ENCODE measurements at places on chromosomes 16 and 17.

DNA sequence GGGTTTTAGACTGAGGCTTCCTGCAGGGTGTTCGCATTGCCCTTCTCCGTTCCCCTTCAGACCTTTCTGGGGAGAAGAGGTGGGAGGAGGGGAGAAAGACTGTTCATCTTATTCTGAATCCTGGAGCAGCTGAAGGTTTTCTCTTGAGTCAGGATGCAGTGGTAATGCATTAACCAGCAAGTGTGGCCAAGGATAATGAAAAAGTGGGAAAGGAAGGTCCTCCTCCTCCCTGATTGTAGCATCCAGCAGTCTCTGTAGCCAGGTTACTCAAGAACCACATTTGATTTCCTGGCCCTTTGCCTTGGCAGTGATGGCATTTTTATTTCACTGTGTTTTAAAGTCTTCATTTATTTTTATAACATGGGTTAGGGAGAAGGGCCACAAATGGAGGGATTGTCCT is 59.1 kb downstream of the CYLD start:
- no peak for DNase-seq

GRCh38 chr17:14833201-14833785 is 431.8 kb downstream of the PMP22 start:
- DNase-seq: no peak

DNA sequence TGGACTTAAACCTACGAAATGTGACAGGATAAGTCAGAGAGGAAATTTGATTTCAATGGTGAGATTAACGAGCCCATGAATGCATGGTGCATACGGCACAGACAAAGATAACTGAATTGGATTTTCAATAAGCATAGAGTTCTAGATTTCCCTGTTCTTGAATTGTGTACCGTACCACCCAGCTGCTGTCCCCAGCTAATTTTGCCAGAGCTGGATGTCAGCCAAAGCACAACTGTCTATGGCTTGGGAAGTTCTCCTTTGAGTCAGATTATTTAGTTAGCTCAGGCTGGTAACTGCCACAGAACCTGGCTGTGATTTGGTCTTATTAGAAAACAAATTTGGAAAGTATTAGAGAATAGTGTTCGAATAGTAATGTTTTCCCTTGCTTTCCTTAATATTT is 143.1 kb downstream of the CDH13 start:
- DNase-seq: no peak

DNA sequence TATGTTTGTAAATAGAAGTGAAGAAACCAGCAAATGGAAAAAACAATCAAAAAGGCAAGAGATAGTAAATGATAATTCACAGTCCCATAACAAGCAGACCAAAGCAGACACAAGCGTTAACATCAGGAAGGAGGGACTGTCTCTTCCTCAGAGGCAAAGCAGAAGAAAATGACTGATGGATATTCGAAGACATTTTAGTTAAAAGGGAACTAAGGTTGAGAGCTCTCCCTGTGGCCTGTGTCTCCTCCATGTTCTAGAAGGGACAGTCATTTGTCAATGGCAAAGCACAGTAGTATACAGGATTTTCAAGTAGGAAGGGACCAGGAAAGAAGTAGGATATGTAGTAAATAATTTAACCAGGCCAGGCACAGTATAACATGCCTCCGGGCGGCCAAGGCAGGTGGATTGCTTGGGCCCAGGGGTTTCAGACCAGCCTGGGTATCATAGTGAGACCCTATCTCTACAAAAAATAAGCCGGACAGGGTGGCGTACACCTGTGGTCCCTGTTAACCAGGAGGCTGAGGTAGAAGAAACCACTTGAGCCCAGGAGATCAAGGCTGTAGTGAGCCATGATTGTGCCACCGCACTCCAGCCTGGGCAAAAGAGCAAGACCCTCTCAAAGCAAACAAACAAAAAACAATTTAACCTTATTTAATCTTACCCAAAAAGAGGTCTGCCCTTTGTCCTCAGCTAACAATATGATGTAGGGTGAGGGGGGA is 3.7 kb downstream of the ZDHHC7 start:
- no peak for DNase-seq

DNA sequence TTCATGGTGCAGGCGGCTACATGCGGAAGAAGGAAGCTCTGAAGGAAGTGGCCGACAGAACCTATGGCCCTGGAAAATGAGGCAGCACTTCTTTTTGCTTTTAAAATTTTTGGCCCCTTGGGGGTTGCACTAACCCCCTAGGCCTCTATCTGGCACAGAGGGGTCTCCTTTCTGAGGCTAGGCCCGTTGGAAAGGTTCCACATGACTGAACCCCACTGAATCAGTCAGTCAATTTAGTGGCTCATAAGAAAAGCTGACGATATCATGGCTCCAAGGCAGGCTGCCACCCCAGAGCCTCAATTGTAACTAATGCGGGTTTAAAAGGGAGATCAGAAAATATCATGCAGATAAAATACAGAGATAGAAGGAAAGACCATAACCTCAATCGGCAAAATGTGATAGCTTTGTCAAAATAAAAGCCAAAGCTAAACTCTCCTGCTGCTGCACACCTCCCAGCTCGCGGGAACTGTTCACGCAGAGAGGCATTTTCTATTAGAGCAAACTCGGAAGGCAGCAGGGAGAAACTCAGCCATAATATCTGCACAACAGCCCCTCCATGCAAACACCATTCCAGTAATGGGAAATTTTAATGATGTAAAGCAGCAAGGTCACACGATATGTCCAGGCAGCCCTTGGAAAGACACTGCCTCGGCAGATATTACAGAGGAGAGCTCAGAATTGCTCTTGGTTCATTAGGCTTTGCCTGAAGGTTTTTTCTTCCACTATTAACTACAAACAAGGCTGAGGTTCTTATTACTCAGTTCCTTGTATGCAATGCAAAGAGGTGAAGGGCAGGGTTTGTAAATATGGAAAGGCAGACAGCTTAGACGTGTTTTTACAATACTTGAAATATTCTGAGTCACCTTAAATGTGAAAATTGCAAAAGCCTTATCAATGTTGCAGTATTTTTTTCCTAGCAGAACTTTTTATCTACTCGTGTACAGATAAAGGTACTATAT is 200.4 kb upstream of the PMFBP1 start:
- DNase-seq: no peak

DNA sequence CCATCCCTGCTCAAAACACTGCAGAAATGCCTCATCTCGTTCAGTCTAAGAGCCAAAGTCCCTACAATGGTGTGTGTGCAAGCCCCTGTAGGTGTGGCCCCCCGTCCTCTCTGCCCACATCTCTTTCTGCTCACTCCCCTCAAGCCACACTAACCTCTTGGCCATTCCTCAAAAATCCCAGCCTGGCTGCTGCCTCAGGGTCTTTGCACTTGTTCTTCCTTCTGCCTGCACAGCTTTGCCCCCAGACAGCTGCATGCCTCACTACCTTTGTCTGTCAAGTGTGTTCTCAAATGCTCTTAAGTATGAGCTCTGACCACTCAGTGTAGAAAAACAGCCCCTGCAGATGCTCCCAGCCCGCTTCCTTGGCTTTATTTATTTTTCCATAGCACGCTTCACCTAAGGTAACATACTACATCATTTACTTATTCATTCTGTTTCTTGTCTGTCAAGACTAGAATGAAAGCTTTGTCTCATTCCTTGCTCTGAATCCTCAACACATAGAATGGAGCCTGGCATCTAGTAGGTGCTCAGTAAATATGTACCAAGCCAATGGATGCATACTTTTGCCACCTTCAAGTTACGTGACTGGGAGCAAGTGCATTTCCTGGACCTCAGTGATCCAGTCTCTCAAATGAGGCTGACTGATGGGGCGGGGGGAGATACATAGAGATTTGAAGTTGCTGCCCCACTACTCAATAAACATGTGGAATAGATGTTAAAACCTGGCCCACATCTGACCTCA is 38.1 kb downstream of the RAI1 start:
- DNase-seq: no peak

GRCh38 chr16:65745201-65745708 is 621.2 kb upstream of the CDH5 start:
- no peak for DNase-seq
